ENCODE measurements at places on chromosomes 2 and 18.
A peak's percentile ranks its signal among the peaks of the same experiment; 100 is the strongest.

DNA sequence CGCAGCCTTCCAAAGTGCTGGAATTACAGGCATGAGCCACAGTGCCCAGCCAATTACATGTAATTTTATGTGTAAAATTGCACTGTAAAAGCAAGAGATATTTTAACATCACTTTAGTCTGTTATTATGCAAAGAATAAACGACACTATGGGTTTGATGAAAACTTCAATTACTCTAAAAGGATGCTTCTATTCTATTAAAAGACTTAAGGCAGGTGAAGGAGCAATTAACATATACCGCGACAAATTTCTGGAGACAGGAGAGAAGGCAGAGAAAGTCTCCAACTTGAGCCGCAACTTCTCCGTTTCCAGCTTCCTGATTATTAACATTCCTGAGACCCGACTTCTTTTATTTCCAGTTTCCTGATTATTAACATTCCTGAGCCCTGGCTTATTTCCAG lies 53.7 kb downstream of the FAM210A start:
- no peak for DNase-seq

DNA sequence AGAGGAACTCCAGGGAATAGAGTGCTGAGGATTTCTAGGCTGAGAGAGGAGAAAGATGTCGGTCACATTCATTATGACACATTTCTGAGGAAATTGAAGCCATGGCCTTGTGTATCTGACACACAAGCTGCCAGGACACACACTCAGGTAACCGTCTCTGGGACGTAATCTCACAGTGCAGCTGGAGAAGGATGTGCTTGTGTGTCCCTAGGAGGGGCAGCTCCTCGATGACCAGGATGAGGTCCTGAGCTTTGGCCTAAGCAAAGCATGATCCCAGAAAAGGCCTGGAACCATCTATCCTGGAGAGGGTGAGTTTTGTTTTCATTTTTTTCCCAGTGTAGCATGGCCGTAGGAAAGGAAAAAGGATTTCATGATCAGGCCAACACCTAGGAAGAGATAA lies 102.2 kb downstream of the CAPN13 start:
- DNase-seq = no peak

- DNase-seq = no peak
Observed at GRCh38 chr2:200476836-200477235, 33.0 kb downstream of the KCTD18 start.

- DNase-seq = peak; percentile 9
Observed at GRCh38 chr2:102615620-102616436, 3.5 kb upstream of the SLC9A2 start.

DNA sequence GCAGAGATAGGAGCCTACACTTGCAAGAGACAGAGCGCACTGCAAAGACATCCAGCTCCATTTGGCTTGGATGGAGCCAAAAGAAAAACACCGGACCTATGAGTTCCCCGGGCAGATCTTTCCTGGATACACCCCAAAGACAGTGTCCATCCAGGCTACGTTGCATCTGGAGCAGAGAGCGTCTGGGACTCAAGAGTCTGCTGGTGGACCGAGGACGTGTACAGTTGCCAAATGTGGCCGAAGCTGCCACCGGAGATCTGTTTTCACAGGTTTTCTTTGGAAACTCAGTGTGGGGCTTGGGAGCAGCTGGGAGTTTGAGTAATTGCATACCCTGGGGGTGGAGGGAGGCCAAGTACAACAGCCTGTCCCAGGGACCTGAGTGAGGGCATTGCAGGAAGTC lies 192.3 kb upstream of the OSR1 start:
- DNase-seq = no peak

- no peak for DNase-seq
Observed at GRCh38 chr18:11392292-11392691, 217.1 kb upstream of the SLC35G4 start.

DNA sequence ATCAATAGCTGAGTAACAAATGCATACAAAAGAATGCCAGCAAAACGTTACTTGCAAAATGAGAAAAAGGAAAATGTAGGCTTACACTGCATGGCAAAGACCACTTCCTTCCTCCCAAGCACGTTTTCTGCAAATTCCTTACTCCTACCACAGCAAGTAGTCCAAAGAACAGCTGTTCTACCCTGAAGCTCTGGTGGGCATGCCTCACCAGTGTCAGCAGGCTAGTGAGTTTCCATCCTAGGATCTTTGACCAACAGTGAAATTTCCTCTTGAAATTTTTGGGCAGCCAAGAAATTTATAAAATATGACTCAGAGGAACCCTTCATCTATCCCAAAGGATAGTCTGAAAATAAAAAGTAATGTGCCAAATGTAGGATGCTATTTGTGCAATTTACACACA lies 123.9 kb downstream of the ZNF532 start:
- DNase-seq = no peak

GRCh38 chr2:126187668-126188067 lies 468.3 kb upstream of the GYPC start:
- DNase-seq = no peak

DNA sequence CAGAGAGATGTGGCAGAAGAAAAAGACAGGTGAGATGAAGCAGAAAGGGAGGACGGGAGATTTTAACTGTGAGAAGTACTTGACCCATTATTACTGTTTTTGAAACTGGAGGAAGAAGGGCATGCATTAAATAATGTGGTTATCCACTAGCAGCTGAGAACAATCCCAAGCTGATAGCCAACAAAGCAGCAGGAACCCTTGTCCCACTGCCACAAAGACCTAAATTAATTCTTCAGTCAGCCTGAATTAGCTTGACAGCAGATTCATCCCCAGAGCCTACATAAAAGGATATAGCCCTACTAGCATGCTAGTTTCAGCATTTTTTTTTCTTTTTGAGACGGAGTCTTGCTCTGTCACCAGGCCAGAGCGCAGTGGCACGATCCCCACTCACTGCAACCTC lies 19.5 kb upstream of the REG3A start:
- DNase-seq = no peak

DNA sequence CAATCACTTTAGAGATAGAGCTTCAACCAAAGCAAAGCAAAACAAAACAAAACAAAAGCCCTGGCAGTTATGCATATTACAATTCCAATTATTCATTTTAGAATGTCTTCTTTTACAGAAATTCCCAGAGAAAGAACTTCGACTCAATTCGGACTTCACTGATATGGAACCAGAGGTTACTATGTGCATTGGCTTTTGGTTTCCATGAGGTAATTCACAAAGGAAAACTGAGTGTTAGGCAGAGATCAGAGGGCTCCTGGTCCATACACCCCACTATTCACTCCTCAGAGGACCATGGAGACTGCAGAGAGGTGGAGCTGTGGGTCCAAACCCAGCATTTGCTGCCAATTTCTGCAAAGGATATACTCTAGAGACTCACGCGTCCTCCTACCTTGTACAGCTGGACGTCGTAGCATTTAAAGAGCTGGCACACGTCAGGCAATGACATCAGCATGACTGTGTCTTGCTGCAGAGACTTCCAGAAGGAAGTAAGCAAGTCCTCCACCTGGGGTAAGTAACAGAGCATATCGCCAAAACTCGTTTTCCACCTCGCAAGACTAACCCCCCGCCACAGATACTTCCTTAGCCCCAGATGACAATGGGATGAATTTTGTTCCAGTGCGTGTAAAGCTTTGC lies 31.3 kb upstream of the CREG2 start:
- no peak for DNase-seq

GRCh38 chr2:218963601-218964000 lies 4.1 kb downstream of the CDK5R2 start:
- DNase-seq = no peak

GRCh38 chr2:132615329-132616085 lies 54.5 kb downstream of the LYPD1 start:
- no peak for DNase-seq

- no peak for DNase-seq
Observed at GRCh38 chr2:160399880-160400279, 93.7 kb downstream of the RBMS1 start.

DNA sequence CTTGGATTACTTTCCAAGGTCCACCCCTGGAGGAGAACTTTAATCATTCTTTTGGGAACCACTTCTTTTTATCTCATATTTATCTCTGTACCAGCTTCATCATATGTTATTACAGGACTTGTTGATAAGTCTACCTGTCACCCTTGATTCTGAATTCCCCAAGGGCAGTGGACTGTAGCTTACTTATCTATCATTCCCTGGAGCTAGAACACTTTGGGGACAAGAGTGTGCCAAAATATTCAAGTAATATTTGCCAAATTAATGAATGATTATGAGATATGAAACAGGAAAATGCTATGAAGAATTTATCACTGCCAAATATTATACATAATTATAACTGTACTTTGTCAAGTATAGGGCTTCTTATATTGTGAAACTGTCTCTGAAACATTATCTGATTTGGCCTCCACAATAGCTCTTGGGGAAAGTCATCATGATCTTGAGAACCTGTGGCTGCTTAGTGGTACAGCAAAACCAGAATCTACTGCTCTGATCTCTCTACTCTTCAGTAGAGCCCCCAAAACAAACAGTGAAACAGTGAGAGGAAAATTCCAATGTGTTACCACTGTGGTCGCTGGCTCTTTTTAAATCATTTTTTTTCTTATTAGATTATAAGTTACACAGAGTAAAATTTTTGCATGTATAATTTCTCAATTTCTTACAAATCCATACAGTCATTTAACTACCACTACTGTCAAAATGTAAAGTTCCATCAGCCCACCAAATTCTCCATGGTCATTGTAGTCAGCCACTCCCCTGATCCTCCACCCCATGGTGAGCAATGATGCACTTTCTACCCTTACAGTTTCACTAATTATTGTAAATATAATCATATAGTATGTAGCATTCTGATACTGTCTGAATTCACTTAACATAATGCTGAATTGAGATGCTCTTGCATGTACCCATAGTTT lies 197.5 kb downstream of the PIEZO2 start:
- DNase-seq = no peak

GRCh38 chr2:158269143-158269542 lies 167.5 kb downstream of the UPP2 start:
- no peak for DNase-seq

GRCh38 chr2:172697296-172697695 lies 38.3 kb upstream of the RAPGEF4 start:
- no peak for DNase-seq

DNA sequence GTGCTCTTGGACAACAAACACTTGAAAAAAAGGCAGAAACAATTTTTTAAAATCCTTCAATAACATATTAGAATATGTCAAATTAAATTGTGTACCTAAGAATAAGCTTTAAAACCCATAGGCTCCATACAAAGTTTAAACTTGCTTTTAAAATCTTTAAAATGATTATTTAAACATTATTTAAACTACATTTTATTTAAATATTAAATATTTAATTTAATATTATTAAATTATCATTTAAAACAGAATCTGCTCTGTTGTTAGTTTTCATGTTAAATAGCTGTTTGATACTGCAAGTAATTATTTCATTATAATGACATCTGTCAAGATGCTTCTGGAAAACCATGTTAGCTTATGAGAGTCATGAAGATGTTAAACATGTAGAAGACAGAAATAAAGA lies 75.6 kb downstream of the MAP4K3 start:
- DNase-seq = no peak

- DNase-seq = no peak
Observed at GRCh38 chr2:150549381-150549780, 61.9 kb upstream of the RND3 start.

DNA sequence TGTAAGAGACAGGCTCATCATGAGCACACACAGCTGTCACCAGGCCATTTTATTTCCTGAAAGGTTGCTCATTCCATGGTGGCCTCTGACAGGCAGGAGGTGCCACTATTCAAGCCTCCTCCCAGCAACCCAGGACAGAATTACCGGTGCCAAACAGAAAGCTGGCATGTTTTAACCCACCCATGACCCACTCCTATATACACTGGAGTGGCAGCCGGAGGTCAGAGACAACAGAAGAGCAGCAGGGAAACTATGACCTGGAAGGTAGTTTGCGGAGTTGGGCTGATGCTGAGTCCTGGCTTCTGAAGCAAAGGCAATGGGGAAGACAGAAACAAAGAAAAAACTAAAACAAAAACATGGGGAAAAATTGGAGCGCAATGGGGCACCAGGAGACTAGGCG lies 2.3 kb downstream of the RFTN2 start:
- DNase-seq = no peak

- DNase-seq = no peak
Observed at GRCh38 chr18:76568731-76569130, 73.7 kb upstream of the ZNF516 start.

GRCh38 chr2:182870227-182870626 lies 3.8 kb upstream of the FRZB start:
- DNase-seq = no peak

Data from stimulated activated CD8-positive, alpha-beta memory T cell treated with anti-CD3 and anti-CD28 coated beads, Interleukin-2, amount 100 ng/mL, for 1 hour (primary cell).